ENCODE measurements at places on chromosomes 1 and 21.

GRCh38 chr1:48687282-48688045, 89.2 kb downstream of the BEND5 start:
- DNase-seq: no peak

GRCh38 chr1:158199849-158200248, 19.2 kb downstream of the CD1D start:
- DNase-seq: no peak

DNA sequence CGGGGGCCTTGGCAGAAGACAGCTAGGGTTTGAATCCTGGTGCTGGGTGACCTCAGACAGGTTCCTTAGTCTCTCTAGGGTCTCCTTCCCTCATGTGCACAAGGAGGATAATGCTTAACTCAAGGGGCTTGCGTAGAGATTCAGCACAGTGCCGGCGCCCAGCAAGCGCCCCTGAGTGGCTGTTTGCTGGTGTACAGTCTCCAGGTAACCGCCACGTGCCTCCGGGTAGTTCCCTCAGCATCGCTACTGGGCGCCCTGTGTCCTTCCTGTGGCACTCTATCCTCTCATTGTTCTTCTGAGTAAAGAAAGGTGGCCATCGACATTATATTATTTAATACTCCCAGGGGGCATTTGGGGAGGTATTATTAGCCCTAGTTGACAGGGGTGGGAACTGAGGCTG, 80.9 kb downstream of the NENF start:
- no peak for DNase-seq

GRCh38 chr1:119159111-119159510, 18.7 kb upstream of the WARS2 start:
- no peak for DNase-seq

- no peak for DNase-seq
Observed at GRCh38 chr1:170481000-170481399, 51.0 kb upstream of the GORAB start.

DNA sequence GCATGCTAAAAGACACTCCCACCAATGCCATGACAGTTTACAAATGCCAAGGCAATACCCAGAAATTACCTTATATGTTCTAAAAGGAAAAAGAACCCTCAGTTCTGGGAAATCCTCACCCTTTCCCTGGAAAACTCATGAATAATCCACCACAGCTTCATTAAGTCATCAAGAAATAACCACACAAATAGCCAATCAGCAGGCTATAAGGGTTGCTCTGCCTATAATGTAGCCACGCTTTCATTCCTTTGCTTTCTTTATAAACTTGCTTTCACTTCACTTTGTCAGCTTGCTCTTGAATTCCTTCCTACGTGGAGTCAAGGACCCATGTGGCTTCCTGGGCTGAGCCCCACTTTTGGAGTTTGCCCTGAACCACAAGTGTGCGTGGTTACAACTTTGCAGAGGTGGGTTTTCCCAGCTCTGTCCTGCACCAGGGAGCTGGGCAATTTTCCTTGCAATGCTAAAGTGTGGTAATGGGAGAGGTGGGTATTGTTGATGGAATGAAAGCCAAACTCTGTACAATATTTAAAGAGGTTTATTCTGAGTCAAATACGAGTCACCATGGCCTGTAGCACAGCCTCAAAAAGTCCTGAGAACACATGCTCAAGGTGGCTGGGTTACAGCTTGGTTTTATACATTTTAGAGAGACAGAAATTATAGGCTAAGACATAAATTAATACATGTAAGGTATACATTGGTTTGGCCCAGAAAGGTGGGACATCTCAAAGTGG, 42.2 kb upstream of the COG2 start:
- DNase-seq: no peak

DNA sequence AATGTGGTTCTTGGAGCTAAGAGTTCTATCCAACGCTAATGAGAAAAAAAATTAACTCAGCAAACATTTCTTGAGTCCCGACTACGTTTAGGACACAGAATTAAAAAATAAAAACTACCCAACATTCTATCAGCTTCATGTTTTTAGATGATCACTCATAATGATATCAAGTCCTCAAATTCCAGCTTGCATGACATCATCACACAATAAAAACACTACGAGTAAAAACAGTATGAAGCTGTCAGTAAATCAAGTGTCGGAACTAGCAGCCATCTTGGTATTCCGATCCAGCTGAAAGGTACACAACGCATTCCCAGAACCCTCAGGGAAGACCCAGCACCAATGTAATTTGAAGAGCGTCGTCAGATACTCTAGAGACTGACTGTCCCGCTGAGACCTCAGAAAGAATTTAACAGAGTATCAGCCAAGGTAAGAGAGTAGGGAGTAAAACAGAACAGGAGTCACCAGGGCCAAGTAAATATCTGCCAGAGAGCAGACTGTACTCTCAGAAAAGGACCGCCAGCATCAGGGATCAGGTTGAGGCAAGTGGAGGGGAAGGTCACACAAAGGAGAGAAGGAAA, 57.0 kb downstream of the NRIP1 start:
- DNase-seq: no peak

DNA sequence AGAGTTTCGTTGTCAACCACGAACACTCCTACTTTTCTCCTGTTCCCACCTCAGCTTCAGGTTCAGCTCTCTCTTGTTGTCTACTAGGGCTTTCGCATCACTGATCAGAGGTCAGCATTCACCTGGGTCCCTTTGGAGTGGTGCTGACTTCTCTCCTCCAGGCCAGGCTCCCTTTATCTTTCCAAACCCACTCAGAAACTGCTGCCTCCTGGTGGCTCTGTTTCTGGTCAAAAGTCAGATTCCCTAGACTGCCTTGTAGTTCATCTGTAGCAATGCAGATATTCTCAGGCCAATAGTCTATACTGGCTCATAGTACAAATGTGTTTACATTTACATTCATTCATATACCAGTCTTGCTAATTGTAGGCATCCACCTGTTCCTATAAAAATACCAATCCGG, 6.4 kb upstream of the ERI3 start:
- DNase-seq: peak; percentile 17
